Activated CD4-positive, alpha-beta memory T cell treated with anti-CD3 and anti-CD28 coated beads for 36 hours (primary cell): ENCODE measurements at places on chromosomes 13 and 19.

DNA sequence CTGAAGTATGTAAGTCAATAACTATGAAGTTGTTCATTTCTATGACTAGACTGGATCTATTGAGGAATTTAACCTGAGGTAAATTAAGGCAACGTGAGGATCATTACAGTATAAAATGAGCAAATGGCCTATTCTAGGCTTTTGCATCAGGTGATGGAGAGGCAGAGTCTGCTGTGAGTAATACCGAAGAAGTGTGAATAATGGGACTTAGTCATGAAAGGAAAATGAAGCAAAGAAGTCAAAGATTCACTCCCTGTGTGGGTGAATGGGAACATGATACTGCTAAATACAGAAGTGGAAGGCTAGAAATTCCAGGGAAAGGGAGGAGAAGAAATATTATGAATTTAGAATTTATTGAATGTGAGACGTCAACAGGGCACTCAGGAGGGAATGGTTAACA, 774.1 kb downstream of the LIG4 start:
- no peaks in the 10 kb centered on the region for H3K4me1 ChIP-seq
- no peak for DNase-seq
- H3K27me3 ChIP-seq = no peaks in the 10 kb centered on the region

DNA sequence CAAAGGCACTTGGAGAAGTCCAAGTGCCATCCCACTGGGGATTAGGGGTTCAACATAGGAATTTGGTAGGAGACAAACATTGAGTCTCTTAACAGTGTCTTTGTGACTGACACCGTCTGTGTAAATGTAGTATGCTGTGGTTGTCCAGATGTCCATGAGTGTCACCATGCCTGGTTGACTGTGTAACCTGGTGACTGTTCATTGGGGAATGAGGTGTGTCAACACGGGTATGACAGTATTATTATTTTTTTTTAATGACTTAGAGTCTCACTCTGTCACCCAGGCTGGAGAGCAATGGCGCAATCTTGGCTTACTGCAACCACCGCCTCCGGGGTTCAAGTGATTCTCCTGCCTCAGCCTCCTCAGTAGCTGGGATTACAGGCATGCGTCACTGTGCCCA, 16.2 kb downstream of the PKN1 start:
- H3K36me3 ChIP-seq = peaks cover 47% of the 10 kb centered on the region
- no peak overlapping the region for H3K4me3 ChIP-seq
- H3K27ac ChIP-seq = peak overlapping the region; percentile 31
- H3K27me3 ChIP-seq = no peaks in the 10 kb centered on the region
- DNase-seq = no peak

GRCh38 chr13:33100886-33101285, 84.7 kb downstream of the KL start:
- peaks cover 7% of the 10 kb centered on the region for H3K27me3 ChIP-seq
- no peak overlapping the region for H3K4me3 ChIP-seq
- DNase-seq = no peak
- H3K27ac ChIP-seq = no peak overlapping the region
- no peaks in the 10 kb centered on the region for H3K4me1 ChIP-seq

DNA sequence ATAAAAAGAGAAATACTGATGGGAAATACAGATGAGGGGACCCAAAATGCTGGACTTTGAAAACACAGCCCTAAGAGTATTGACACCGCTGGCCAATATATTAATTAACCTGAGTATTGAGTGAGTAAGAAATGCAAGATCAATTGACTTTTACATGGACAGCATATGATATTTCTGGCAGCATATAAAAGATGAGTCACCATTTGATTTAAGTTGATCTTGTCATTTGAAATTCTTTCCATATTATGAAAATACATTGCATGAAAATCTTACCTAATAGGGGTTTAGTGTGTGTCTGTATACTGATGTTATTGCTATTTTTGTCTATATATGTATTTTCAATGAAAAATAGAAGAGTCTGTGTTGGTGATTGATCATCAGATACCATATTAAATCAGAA, 619.6 kb downstream of the KCTD12 start:
- H3K4me3 ChIP-seq = no peak overlapping the region
- H3K4me1 ChIP-seq = no peaks in the 10 kb centered on the region
- H3K36me3 ChIP-seq = no peaks in the 10 kb centered on the region
- H3K27ac ChIP-seq = no peak overlapping the region

GRCh38 chr19:55683449-55684261, 8.6 kb downstream of the EPN1 start:
- H3K27me3 ChIP-seq = no peaks in the 10 kb centered on the region
- H3K36me3 ChIP-seq = peaks cover 21% of the 10 kb centered on the region
- DNase-seq = no peak
- H3K27ac ChIP-seq = no peak overlapping the region

GRCh38 chr19:19426799-19427198, 21.3 kb downstream of the GATAD2A start:
- peaks cover 3% of the 10 kb centered on the region for H3K36me3 ChIP-seq
- peak overlapping the region; percentile 15 for H3K27ac ChIP-seq
- H3K4me1 ChIP-seq = peaks cover 78% of the 10 kb centered on the region
- DNase-seq = no peak

- H3K4me3 ChIP-seq = no peak overlapping the region
- no peaks in the 10 kb centered on the region for H3K27me3 ChIP-seq
- H3K36me3 ChIP-seq = no peaks in the 10 kb centered on the region
- no peak overlapping the region for H3K27ac ChIP-seq
- no peak for DNase-seq
- no peaks in the 10 kb centered on the region for H3K4me1 ChIP-seq
Measured at GRCh38 chr13:63161219-63161618, 1745.6 kb upstream of the PCDH20 start.

DNA sequence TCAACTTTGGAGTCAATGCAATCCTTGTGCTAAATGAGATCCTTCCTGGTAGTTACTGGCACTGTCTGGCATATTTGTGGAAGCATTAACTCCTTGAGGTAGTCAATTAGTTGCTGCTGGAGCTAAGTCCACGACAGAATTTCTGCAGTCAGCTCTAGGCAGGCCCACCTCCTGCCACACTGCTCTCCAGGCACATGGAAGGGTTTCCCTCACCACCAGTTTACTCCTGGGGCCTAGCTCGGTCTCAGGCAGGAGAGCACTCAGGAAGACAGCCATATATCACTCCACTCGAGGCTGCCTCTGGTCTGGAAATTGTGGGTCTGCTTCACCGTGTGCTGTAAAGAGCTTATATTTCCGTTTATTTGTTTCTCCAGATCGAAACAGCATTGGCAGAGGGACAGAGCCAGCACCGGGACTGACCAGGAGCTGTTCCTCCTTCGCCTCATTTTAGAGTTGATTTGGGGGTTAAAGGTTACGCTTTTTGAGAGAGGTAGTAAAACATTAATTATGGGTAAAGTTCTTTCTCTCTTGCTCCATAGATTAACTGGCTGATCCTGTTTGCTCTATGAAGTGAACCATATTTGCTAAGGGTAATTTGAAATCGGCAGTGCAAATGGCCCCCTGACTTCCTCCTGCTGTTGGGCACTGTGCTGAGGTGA, 20.6 kb upstream of the GTF3A start:
- no peak overlapping the region for H3K4me3 ChIP-seq
- peaks cover 8% of the 10 kb centered on the region for H3K27me3 ChIP-seq
- no peak overlapping the region for H3K27ac ChIP-seq
- H3K36me3 ChIP-seq = no peaks in the 10 kb centered on the region
- H3K4me1 ChIP-seq = peaks cover 8% of the 10 kb centered on the region

DNA sequence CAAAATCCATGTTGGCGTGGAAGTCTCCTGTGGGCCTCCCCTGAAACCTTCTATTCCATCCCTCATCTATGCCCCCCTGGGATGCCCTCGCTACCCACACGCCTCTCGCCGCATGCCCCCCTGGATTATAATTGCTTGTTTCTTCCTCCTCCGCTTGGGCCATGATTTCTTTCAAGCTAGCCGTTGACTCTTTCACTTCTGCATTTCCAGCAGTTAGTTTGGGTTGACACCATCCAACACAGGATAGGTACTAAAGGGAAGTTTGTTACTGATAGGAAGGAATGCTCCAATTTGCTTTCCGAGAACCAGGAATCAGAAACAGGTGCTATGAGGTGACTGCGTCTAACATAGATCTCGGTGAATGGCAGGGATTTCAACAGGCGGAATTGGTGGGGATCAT, 7.7 kb upstream of the SLC25A15 start:
- no peak for DNase-seq
- no peaks in the 10 kb centered on the region for H3K36me3 ChIP-seq
- H3K27ac ChIP-seq = no peak overlapping the region
- H3K27me3 ChIP-seq = no peaks in the 10 kb centered on the region
- H3K4me1 ChIP-seq = peaks cover 18% of the 10 kb centered on the region

DNA sequence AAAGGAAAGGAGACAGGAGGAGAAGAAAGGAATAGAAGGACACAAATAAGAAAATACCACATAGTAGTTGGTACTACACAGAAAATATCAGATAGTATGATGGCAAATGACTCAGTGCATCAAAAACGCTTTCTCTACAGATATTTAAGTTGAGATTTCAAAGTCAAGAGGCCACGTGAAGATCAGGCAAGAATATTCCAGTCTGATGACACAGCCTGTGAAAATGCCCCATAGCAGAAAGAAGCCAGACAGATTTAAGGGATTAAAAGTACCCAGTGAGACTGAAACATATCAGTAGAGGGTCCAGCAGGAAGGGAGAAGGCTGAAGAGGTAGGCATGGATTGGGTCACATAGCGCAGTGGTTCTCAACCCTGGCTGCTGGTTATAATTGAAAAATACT, 113.7 kb downstream of the VWA8 start:
- DNase-seq = no peak
- no peaks in the 10 kb centered on the region for H3K27me3 ChIP-seq
- H3K36me3 ChIP-seq = peaks cover 16% of the 10 kb centered on the region

DNA sequence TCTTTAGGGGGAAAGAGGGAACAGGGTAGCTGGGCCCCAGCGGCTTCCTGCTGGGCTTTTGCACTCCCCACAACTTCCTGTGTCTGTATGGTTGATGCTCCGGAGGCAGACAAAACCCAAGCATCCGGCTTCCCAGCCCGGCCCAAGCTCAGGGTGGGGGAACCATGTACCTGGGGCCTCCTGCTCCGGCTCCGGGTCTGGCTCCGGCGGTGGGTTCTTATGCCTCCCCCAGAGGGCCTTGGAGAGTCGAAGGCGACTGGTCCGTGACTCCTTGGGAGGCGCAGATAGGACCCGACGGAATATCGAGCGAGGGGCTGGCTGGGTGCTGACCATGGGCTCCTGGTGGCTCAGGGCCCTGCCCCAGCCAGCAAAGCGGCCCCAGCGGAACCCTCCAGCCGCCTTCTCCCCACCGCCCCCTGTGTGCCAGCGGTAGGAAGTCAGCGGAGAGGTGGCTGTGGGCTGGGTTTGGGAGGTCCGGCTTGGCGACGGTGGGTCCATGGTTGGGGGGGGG, 428 bp downstream of the RASAL3 start:
- H3K4me3 ChIP-seq = peak overlapping the region; percentile 89
- DNase-seq = peak; percentile 88
- H3K36me3 ChIP-seq = peaks cover 36% of the 10 kb centered on the region
- H3K27me3 ChIP-seq = no peaks in the 10 kb centered on the region

- DNase-seq = peak; percentile 92
- peak overlapping the region; percentile 54 for H3K4me3 ChIP-seq
Measured at GRCh38 chr19:18478545-18479311, 40.8 kb upstream of the ISYNA1 start.

DNA sequence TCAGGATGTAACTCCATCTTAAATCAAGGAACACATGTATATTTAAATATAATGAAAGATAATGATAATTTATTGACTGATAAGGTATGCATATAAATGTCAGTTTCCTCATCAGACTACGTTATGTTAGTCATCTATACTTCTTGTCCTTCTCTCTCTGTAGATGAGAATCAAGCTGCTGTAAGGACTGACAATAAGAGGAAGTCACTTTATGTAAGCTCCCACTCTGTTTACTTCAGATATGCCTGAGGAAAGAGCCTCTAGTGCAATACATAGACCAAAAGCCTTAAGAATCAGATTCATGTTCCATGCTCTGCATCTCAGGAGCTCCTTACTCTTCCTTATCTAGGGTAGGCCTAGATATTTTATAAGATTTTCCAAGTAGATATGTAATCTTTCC, 9.6 kb upstream of the SLITRK6 start:
- H3K36me3 ChIP-seq = no peaks in the 10 kb centered on the region
- no peak for DNase-seq

GRCh38 chr13:25846222-25846984, 205.4 kb downstream of the SHISA2 start:
- H3K4me3 ChIP-seq = no peak overlapping the region
- H3K4me1 ChIP-seq = peaks cover 29% of the 10 kb centered on the region
- H3K27me3 ChIP-seq = peaks cover 4% of the 10 kb centered on the region
- H3K27ac ChIP-seq = no peak overlapping the region
- no peak for DNase-seq
- no peaks in the 10 kb centered on the region for H3K36me3 ChIP-seq

- peaks cover 6% of the 10 kb centered on the region for H3K4me1 ChIP-seq
- no peak overlapping the region for H3K27ac ChIP-seq
- DNase-seq = no peak
- no peak overlapping the region for H3K4me3 ChIP-seq
- no peaks in the 10 kb centered on the region for H3K27me3 ChIP-seq
- no peaks in the 10 kb centered on the region for H3K36me3 ChIP-seq
Measured at GRCh38 chr13:50451609-50452008, 391.9 kb downstream of the DLEU7 start.

DNA sequence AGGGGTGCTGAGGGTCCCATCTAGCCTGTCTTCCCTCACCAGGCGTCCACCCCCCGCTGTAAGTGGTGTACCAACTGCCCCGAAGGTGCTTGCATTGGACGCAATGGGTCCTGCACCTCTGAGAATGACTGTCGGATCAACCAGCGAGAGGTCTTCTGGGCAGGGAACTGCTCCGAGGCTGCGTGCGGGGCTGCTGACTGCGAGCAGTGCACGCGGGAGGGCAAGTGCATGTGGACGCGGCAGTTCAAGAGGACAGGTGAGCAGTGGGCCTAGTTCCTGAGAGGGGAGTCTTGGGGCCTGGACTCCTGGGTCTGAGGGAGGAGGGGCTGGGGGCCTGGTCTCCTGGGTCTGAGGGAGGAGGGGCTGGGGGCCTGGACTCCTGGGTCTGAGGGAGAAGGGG, 27.8 kb downstream of the CNFN start:
- no peak for DNase-seq
- H3K4me3 ChIP-seq = no peak overlapping the region
- no peak overlapping the region for H3K27ac ChIP-seq
- no peaks in the 10 kb centered on the region for H3K4me1 ChIP-seq

GRCh38 chr19:57305056-57305455, 15.2 kb upstream of the ZNF543 start:
- no peak overlapping the region for H3K4me3 ChIP-seq
- peaks cover 47% of the 10 kb centered on the region for H3K36me3 ChIP-seq
- H3K4me1 ChIP-seq = peaks cover 3% of the 10 kb centered on the region
- H3K27me3 ChIP-seq = no peaks in the 10 kb centered on the region
- no peak overlapping the region for H3K27ac ChIP-seq
- DNase-seq = no peak

GRCh38 chr19:23992348-23992747, 77.7 kb downstream of the ZNF726 start:
- H3K4me3 ChIP-seq = no peak overlapping the region
- peaks cover 3% of the 10 kb centered on the region for H3K36me3 ChIP-seq
- H3K27me3 ChIP-seq = no peaks in the 10 kb centered on the region
- peaks cover 12% of the 10 kb centered on the region for H3K4me1 ChIP-seq

- H3K27ac ChIP-seq = no peak overlapping the region
- no peak for DNase-seq
- peaks cover 18% of the 10 kb centered on the region for H3K36me3 ChIP-seq
- H3K4me3 ChIP-seq = no peak overlapping the region
Measured at GRCh38 chr13:21542563-21542962, 61.4 kb downstream of the MICU2 start.
